ENCODE measurements at places on chromosomes 2 and 18. TPM values are rescaled to one million over a fixed set of nuclear protein-coding genes. Genes with fewer than 3 reads are reported as not detected.

HADHA gene
- 153 TPM for total RNA-seq

SCG2 gene
- 0.38 TPM for total RNA-seq

STK36 gene
- total RNA-seq: 24.0 TPM

FEV gene
- total RNA-seq: not detected

ANKRD30B gene
- total RNA-seq: not detected

CRIM1 gene
- 1,178 TPM for total RNA-seq

Data from endothelial cell of coronary artery (primary cell).